ENCODE measurements at places on chromosomes 7 and 10.

- DNase-seq, result no peak
Measured at GRCh38 chr7:116692401-116693308, 20.7 kb downstream of the MET start.

DNA sequence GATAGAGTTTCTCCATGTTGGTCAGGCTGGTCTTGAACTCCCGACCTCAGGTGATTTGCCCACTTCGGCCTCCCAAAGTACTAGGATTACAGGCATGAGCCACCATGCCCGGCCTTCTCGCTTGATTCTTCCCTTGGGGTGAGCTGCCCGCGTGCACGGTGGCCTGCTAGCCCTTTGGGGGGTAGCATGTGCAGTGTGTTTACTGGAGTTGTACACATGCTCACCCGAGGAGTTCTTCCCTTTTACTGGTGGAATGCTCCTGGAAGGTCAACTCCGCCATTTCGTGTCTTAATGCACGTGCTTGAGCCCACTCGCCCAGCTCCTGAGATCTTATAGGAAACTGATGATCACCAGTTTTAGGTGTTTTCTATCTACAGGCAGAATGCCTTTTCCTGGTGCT is 17.0 kb upstream of the ADAMTS14 start:
- DNase-seq, result no peak

DNA sequence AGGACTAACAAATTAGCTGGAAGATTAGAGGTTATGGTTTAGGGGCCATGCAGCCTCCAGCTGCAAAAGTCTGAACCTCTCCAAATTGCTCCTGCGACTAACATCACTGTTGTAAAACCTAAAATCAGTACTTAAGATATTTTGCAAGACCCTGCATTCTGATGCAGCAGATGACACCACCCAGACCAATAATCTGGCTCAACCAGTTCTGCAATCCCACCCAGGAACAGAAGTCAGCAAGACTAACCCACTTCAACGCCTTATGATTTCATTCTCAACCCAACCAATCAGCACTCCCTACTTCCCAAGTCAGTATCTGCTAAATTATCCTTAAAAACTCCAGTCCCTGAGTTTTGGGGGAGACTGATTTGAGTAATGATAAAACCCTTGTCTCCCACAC is 250.8 kb upstream of the MBL2 start:
- no peak for DNase-seq

DNA sequence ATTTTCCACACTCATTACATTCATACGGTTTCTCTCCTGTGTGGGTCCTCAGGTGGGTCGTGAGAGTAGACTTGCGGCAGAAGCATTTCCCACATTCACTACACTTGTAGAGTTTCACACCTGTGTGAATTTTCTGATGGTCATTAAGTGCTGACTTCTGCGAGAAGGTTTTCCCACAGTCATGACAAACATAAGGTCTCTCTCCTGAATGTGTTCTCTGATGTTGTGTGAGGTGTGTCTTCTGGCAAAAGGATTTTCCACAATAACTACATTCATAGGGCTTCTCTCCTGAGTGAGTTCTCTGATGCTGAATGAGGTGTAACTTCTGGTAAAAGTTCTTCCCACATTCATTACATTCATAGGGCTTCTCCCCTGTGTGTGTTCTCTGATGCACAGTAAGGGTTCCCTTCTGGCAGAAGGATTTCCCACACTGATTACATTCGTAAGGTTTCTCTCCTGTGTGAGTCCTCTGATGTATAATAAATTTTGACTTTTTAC is 15.1 kb downstream of the ZNF12 start:
- no peak for DNase-seq

DNA sequence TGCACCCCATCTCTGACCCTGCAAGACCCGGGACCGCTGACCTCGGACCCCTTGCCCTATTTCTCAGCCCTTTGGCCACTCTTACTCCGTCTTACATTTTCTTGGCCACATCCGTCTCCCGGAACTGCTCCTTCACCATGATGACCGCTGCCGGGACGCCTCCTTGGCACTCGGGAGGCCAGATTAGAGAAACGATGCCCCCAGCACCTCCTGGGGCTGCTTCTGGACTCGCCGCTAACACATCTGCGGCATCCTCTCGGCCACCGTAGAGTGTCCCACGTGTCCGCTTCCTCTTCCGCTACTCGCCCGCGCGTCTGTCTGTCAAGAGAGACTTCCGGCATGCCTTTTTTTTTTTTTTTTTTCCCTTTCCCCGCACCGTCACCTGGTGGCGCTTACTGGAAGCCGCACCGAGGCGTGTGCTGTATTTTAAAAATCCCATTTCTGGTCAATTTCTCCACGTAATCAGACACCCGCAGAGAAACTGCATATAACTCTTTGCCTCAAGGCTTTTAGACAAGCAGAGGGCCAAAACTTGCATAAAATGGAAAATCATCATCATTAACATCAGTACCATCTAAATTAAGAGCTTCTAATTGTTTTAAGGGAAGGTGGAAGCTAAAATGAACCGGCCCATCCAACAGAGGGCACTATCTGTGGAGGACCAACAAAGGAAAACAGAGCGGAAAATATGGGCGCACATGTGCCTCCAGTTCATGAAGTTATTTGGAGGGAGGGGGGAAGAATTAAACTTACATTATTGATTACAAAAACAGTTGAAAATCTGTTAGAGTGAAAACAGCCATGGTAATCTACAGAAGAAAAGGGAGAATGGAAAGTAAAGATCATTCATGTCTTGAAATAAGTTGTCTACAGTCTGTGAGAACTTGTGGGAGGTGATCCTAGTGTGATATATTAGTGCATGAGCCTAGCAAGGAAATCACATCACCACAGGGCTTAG is at the start of gene POLR3A:
POLR3A (minus strand) TSS at position 247 of the 958 bp plus-strand sequence; CDS start at position 139, 108 bp downstream.
- peak; percentile 97 for DNase-seq

GRCh38 chr10:104146882-104147281 is 24.9 kb downstream of the SFR1 start:
- no peak for DNase-seq

- DNase-seq, result no peak
Measured at GRCh38 chr7:111558991-111559390, 3.3 kb downstream of the IMMP2L start.

DNA sequence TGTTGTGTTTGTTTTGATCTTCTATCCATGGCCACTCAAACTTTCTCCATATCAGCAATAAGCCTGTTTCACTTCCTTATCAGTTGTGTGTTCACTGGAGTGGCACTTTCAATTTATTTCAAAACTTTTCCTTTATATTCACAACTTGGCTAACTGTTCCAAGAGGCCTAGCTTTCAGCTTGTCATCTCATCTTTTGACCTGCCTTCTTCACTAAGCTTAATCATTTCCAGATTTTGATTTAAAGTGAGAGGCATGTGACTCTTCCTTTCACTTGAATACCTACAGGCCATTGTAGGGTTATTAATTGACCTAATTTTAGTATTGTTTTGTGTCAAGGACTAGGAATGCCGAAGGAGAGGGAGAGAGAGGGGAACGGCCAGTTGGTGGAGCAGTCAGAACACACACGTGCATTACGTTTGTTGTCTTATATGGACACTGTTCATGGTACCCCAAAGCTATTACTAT is 5.5 kb upstream of the GNAT3 start:
- DNase-seq, result no peak

DNA sequence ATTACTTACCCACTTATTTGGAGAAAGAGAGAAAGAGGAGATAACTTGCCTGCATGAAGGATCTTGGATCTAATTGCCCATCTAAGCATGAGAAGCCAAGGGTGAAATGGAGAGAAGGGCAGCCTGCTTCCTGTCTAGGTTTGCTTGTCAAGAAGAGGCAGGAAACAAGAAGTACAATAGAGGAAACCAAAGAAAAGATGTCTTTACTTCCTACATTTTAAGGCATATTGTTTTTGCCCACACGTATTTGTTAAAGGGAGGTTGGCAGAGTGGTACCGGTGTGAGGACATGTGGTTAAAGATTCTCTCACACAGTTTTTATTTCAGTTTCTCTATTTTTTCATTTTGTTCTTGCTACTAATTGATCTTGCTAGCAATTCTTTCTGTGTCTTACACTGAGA is 6.0 kb upstream of the TAS2R38 start:
- no peak for DNase-seq
